NCI-H2081 treated with DMSO at 0.1 percent for 48 hours (cell line): ENCODE measurements at places on chromosomes 3 and 15.
A peak's percentile ranks its signal among the peaks of the same experiment; 100 is the strongest.

GRCh38 chr3:194775266-194775665 lies 89.6 kb downstream of the FAM43A start:
- no peak for DNase-seq

DNA sequence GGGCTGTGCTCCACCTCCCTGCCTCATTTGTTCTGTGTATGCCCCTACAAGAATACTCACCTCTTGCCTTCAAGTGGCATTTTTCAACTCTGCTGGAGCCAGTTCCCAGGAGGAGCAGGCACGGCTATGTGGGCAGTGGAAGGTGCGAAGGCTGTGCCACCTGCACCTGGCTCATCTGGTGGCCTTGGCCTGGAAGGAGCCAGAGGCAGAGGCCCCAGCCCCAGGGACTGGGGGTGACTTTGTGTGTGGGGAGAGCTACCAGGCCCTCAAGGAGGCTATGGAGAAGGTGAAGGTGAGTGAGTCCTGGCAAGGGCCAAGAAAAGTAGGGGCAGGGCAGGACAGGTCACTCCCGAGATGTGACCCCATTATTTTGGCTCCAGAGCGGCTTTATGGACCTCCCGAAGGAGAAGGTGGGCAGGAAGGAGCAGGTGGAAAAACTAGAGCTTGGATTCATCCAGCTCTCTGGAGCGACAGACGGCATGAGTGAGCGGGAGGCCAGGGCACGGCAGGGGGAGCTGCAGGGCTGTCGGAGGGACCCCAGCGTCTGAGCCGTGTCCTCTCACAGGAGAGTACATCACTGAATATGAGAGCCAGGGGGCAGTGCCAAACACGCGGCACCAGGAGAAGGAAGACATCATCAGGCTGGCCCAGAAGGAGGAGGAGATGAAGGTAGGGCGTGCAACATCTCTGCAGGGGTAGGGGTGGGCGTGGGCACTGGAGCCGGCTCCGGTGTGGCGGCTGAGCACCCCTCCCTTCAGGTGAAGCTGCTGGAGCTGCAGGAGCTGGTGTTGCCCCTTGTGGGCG lies 57.3 kb upstream of the UBE2Q2 start:
- no peak for DNase-seq

GRCh38 chr3:196684548-196685407 lies 27.3 kb downstream of the CEP19 start:
- peak; percentile 46 for DNase-seq

GRCh38 chr3:47073685-47074084 lies 90.2 kb downstream of the SETD2 start:
- DNase-seq: no peak

DNA sequence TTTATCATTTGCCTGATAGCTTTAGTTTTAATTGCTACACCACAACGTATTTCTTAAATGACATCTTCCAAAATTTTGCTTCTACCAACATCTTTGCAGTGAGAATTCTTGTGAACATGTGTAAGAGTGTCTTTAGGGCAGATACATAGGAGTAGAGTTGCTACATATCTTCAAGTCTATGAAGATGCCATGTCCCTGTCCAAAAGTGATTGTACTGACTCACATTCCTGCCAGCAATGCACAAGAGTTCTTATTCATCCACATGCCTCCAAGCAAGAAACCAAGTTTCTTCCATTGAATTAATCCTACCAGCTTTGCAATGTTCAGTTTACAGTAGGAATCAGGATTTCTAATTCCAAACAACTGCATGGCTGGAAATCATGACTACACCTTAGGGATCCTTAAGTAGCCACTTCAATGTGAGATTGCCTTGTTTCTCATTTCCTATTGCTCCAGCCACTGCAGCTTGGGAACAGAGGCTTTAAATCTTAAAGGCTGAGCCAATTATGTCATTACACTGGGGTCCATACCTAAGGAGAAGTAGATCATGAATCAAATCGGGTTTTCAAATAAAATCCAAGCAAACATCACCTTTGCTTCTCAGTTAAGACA lies 44.5 kb downstream of the BCL2L10 start:
- no peak for DNase-seq

DNA sequence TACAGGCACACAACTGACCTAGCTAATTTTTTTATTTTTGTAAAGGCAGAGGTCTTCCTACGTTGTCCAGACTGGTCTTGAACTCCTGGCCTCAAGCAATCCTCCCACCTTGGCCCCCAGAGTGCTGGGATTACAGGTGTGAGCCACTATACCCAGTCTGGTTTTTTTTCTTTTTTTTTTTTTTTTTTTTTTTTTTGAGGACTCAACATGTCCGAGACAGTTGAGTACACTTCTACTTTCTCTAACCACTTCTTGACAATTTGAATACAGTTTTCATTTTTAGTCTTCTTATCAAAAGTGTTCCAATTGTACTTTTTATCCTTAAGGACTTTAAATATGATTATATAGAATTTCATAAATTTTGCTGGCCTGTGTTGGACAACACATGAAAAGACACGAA lies 7.4 kb upstream of the GSK3B start:
- DNase-seq: no peak

DNA sequence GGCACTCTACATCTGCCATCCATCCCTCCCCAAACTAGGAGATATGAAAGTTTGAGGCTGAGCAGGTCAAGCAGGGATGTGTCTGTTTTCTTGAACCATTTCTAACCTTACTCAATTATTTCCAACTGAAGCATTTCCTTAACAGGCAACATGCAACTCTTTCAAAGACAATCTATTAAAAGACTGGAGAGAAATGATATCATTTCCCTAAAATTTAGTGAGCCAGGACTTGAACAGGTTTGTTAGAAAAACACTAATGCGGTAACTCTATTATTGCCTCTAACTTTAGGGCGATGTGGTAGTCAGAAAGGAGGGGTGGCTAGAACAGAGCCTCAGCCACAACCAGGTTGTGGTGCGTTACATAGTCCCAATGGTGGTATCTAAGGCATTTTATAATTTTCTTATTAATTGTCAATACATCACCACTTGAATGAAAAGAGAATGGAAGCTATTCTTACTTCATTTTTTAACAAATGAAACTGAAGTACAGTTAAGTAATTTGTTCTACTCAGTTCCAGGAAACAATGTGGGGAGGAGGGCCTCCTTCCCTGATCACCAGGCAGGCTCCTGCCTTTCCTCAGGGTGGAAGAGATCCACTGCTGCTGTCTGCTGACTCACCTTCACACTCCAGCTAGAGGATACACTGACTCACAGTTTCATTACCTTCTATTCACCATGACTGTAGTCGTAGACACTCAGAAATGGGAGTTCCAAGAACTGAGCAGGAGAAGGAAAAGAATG lies 22.8 kb downstream of the MYO1E start:
- no peak for DNase-seq

GRCh38 chr3:151282921-151283320 lies 4.6 kb upstream of the P2RY14 start:
- DNase-seq: peak; percentile 73

DNA sequence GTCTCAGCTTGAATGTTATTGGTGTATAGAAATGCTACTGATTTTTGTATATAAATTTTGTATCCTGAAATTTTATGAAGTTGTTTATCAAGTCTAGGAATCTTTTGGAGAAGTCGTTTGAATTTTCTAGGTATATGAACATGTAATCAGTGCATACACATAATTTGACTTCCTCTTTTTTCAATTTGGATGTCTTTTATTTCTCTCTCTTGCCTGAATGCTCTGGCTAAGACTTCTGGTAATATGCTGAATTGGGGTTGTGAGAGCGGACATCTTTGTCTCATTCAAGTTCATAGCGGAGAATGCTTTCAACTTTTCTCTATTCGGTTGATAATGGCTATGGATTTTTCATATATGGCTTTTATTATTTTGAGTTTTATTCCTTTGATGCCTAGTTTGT lies 100.9 kb upstream of the MCTP2 start:
- no peak for DNase-seq

DNA sequence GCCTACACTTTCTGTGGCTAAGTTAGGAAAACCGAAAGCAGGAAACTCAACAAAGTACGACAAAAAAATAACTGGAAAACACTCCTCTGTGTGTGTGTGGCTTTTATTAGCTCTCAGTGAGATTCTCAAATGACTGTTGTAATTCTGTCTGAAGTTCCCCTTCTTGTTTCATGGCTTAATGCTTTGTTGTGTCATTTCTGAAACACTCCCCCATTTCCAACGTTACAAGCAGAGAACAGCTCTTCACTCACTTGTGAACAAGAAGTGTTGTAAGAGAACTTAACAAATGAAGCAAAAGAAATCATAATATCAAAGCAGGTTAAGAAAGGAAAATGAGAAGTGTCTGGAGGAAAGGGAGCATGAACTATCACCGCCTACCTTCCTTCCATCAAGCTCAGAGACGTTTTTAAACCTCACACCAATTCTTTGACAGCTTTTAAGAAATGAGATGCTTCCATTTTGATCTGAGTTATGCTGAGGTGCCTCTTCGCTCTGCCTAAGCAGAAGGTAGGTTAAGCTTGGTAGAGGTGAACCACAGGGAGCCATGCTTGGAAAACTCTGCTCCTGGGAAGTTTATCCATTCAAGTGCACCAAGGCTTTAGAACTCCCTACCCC lies 12.4 kb upstream of the SEC62 start:
- DNase-seq: no peak

- no peak for DNase-seq
Observed at GRCh38 chr3:139107424-139108252, 62.9 kb upstream of the PRR23C start.

DNA sequence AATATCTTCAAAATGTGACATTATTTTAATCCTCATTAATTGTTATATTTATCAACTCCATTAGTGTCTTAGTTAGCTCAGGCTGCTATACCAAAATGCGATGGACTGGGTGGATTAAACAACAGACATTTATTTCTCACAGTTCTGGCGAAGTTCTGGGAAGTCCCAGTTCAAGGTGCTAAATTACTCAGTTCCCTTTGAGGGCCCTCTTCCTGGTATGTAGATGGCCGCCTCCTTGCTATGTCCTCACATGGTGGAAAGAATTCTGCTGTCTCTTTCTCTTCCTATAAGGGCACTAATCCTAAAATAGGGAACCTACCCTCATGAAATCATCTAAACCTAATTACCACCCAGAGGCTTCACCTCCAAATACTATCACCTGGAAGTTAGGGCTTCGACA lies 38.8 kb upstream of the DUT start:
- no peak for DNase-seq

DNA sequence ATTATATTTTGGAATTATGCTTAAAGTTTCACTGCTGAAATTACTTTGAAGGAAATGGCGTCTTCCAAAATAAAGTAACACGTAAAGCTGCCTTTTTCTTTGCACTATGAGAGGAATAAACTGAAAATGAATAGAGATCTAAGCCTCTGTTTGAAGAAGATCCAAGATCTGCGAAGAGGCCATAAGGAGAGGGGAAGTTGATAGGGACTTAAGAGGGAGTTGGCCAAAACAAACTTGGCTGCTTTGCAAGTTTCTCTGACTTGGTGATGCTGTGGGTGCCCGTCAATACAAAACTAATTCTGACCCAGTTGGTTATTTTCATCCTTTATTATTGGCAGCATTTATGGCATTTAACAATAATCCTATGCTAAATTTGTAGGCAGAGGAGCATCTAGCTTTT lies 190.2 kb upstream of the GBE1 start:
- DNase-seq: no peak

GRCh38 chr15:50252556-50252955 lies 13.0 kb downstream of the HDC start:
- DNase-seq: no peak
